ENCODE measurements at places on chromosomes 16 and 17.

GRCh38 chr17:35801583-35802224 is 6.3 kb upstream of the MMP28 start:
- peak; percentile 61 for DNase-seq

DNA sequence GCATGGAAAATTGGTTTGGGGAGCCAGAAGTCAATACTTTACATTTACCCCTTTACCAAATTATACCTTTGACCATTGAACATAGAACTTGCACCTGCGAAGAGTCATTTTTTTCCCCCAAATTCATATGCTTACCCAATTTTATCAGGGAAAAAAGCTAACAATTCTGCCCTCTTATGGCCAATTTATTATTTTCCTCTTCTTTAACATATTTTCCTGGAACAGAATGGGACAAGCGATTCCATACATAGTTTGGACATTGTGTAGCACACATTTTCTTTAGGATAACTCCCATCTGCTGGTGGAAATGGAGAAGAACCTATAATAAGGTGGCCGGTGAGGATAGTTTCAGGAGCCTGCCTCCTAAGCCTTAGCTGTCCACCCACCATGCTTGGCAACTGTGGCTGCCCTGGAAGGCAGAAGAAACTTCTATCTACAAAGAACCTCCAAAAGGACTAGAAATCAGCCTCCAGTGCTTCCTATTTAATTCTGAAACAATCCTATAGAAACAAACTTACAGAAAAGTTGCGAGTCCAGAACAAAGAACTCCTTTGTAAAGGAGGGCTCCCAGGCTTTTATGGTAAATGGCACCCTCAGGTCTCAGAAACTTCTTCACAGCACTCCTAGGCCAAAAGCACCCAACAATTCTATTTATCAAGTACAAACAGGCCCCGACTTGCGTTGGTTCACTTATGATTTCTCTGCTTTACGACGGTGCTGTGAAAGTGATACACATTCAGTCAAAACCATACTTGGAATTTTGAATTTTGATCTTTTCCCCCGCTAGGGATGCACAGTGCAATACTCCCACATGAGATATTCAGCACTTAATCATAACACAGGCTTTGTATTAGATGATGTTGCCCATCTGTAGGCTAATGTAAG is 64.1 kb upstream of the CACNG4 start:
- DNase-seq, result no peak

DNA sequence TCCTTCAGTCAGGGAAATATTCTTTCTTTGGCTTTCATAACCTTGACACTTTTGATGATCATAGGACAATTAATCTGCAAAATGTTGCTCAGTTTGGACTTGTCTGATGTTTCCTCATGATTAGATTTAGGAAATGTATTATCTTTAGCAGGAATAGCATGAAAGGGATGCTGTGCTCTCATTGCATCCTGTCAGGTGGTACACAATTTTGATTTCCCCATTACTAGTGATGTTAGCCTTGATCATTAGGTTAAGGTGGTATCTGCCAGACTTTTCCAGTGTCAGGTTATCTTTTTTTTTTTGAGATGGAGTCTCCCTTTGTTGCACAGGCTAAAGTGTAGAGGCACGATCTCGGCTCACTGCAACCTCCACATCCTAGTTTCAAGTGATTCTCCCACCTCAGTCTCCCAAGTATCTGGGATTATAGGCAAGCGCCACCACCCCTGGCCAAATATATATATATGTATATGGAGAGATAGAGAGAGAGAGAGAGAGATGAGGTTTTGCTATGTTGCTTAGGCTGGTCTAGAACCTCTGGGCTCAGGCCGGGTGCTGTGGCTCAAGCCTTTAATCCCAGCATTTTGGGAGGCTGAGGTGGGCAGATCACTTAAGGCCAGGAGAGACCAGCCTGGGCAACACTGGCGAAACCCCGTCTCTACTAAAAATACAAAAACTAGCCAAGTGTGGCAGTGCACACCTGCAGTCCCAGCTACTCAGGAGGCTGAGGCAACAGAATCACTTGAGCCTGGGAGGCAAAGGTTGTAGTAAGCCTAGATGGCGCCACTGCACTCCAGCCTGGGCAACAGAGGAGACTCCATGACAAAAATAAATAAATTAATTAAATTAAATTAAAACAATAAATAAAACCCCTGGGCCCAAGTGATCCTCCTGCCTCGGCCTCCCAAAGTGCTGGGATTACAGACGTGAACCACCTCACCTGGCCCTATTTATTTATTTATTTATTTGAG is 15.8 kb upstream of the CAVIN1 start:
- peak; percentile 46 for DNase-seq

DNA sequence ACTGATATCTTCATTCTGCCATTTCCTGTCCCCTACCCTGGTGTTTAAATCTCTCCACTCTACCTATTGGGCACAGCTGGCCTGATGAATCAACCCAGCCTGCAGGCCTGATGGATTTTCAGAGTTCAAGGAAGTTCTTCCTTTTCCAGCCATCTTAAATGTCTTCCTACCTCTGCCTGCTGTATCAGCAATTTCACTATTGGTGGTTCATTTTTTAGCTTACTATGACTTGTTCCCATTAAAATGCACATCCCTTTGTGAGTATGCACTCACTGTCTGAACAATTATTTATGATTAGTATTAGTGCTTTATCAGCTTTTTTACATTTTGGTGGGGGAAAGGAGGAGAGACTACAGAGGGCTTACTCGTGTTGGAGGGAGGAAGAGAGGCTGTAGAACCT is 48.6 kb upstream of the CRHR1 start:
- no peak for DNase-seq

DNA sequence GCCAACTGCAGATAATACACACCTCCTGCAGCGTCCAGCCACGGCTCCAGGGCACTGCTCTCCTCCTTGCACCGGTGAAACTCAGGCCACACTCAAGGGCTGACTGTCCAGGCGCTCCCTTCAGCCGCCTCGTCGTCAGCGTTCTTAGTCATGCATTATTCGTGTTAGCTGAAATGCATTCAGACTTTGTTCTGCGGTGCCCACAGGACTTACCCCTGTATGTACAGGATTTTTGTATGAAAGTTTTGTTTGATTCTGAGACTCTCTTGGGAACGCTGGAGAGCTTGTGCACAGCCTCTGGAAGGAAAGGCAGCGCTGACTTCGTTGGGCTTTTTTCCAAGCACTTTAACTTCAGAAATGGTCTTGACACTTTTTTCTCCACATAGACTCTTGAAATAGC is 22.1 kb downstream of the CIBAR2 start:
- no peak for DNase-seq

- DNase-seq, result no peak
Measured at GRCh38 chr16:22687031-22687530, 126.9 kb upstream of the HS3ST2 start.

GRCh38 chr17:3667366-3668278 is 756 bp downstream of the TAX1BP3 start:
- peak; percentile 66 for DNase-seq

DNA sequence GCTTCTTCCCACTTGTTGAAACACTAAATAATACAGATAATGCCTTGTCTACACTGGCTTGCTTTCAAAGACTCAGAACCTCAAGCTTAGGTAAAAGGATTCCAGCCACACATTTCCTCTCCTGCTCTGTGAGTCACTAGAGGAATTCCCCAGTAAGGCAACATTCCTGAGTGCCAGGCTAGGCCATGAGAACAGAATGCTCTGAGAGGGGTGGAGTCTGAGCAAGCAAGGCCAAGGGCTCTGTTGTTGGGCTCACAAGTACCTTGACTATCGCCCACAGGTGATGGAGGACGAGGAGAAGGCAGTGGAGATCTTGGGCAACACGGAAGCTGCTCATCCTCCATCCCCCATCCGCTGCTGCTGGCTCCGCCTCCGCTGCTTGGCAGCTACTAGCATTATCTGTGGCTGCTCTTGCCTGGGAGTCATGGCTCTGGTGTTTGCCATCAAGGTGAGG is 6.7 kb upstream of the PHKG2 start:
- DNase-seq, result no peak

- no peak for DNase-seq
Measured at GRCh38 chr17:75996665-75997590, 3.7 kb upstream of the CDK3 start.

DNA sequence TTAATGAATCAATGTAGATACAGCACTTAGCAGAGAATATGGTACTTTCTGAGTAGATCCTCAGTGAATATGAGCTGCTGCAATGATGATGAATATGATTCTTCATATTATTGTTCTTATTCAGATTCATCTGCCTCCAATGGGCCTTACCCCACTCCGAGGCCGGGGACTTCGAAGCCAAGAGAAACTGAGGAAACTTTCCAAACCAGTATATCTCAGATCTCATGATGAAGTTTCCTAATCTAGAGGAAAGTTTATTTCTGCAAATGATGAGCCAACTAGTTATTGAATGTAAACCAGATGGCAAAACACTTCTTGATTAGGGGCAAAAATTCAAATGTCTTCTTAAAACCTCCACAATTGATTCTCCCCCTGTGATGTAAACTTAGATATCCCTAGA is 23.3 kb downstream of the LYRM1 start:
- DNase-seq, result no peak

All from tibial nerve (tissue), 4 donors.